ENCODE measurements at places on chromosomes 3 and 15.

GRCh38 chr15:69417581-69417980 is 3.4 kb downstream of the KIF23 start:
- no peak for DNase-seq

DNA sequence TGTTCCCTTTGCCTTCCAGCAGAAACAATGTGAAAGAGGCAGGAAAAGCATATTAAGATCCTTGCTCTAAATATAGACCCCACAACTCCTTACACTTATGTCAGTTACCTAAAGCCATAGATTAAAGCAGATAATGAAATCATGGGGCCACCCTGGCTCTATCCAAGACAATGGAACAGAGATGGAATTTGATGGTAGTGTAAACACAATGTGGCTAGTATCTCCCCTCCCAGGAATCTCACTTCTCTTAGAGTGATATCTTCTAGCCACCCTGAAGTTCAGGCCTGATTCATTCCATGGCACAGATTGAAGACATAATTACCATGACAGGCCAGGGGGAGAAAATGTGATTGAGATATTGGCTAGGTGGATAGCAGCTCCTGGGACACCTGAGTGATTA is 32.6 kb downstream of the GALNT15 start:
- no peak for DNase-seq

DNA sequence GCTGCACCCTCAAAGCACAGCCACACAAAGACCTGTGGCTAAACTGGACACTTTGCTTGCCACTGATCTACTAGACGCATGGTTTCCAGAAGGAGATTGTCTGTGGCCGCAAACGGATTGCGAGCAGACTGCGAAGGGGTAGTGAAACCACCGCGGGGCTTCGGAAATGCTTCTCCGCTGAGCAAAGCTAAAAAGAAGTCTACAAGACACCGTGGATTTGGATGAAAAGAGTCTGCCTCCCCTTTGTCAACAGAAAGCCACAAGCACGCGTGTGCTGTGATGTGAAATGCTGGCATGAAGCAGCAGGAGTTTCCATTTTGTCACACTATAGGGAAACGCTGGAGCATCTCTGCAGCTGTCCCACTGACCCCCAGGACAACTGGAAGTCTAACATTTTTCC is 63.0 kb downstream of the TMEM44 start:
- DNase-seq: no peak

- no peak for DNase-seq
These were observed 10.5 kb downstream of the BNIP2 start for GRCh38 chr15:59678620-59679019.

GRCh38 chr3:146241523-146242240 is 9.2 kb downstream of the PLSCR4 start:
- no peak for DNase-seq

DNA sequence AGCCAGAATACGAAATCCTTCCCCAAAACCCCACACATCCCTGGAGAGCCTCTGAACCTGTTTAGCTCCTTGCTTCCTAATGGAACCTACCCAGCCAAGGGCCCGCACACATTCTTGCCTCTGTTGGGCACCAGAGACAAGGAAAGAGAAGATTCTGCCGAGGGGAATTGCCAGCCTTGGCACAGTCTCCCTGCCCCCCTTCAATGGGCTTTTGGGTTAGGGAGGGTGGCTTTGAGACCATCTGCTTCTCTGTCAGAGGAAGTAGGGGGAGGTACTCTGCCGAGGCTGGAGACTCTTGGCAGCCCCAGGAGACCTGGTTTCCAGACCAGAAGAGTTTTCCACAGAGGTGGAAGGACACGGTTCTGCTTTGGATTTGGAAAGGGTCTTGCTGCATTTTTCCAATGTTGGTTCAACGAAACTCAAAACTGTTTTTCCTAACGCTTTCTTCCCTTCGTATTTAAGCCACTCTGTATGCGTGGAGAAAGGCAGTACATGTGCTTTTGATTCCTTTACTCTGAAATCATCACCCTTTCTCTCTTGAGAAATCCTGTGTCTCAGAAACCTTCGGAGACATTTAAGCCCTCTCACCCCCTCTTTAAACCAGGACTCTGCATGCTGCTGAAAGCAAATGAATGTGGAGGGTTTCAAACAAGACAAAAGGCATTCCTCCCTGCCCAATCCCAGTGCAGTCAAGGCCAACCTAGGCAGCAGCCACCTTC is 78.8 kb upstream of the PRR23C start:
- no peak for DNase-seq

- DNase-seq: no peak
These were observed 22.4 kb downstream of the MAP6D1 start for GRCh38 chr3:183802989-183803388.

DNA sequence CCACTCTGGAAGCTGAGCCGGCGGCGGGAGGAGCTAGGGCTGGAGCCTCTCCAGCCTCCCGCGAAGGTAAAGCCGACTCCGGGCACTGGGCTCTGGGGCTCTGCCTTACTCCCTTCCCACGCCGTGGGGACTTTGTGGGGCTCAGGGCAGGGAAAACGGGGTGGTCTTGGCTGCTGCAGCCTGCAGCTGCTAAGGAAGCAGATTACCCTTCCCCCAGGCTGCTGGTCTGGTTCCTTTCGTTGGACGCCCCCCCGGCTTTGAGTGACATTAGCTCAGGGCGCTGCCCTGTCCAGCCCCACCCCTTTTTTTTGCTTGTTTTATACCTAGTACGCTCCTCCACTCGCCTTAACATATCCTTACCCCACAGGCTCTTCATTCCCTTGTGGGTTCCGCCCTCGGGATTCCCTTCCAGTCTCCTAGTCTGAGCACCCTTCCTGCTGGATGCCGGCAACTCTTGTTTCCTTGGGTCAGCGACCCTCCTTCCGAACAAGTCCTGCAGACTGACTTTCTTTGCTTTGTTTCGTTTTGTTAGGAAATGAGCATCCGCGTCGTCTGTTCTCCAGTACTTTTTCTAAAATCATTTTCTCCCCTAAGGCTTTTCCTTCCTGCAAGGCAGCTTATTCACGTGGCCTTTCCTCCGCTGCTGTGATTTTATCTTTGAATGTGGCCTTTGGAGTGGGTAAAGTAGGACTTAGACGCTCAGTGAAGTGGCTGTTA is 551 bp downstream of the DNAJC13 start:
- DNase-seq: peak; percentile 39

DNA sequence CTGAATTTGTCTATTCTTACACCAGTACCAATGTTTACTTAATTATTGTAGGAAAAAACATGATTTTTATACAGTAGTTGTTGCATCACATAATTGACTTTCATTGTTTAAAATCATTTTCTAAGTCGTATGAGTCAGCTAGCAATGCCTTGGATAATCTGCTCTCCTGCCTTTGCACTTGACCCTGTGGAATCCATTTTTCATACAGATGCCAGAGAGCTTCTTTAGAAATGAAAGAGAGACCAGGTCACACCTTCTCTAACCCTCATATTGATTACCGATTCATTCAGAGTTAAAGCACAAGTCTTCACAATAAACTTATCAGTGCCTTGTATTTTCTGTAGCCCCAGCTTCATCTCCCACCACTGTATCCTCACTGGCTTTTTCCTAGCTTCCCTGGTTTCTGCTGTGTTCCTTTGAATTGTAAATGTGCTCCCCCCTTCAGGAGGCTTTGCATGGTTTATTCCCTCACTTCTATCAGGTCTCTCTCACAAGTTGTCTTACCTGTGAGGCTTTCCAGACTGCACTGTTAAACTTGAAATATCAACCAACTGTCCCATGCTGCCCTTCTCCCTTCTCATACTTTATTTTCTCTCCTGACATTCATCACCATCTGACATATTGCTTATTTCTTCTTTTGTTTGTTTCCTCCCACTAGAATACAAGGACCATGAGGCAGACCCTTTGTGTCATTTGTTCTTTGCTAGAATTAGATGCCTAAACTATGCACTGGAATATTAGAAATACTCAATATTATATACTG is 662.0 kb upstream of the GBE1 start:
- no peak for DNase-seq

DNA sequence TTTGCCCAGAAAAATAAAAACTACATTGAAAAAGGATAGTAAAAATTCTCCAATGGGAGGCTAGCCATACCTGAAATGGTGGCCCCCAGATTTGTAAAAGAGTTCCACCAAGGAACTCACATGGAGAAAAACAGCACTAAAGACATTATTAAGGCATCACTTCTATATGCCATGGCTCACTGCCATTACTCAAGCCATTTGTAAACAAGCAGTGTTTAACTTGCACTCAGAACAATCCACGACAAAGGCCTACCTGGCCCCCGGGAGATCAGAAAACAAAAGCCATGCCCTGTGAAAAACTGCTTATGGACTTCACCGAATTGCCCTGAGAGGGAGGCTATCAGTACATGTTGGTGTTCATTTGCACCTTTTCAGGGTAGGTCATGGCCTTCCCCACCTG is 19.6 kb downstream of the CCR8 start:
- no peak for DNase-seq

GRCh38 chr3:131053043-131053859 is 26.6 kb downstream of the NEK11 start:
- no peak for DNase-seq

GRCh38 chr3:107065094-107065861 is 312.0 kb upstream of the CCDC54 start:
- no peak for DNase-seq

DNA sequence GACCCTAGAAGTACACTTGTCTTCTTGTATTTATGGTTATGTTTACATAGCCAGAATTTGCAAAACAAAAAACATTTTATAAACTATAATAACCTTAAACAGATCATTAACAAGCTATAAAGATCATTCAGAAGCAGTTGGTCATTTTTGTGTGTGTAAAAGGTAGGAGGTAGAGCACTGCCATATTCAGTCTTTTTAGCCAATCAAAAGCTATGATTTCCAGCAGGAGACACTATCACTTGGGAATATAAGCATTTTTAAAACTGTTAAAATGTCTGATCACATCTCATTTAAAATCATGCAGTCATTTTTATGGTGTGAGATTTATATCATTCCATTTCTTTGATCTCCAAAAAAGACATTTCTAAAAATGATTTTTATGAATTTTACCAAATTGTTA is 42.6 kb upstream of the ATP2C1 start:
- DNase-seq: no peak

DNA sequence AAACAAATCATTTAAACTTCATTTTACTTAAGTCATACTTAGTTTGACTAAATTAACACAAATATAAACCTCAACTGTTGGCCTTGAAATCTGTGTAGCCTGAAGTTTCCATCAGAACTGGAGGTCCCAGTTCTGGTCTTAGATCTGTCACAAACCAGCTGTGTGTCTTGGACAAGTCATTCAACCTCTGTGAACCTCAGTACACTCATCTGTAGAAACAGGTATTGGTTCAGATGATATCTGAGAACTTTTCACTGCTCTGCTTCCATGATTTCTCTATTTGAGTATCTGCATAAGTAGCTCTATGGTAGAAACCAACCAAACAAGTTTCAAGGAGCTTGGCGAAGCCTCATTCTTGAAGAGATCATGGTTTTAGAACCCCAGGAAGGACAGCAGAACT is 60.4 kb upstream of the SLC2A2 start:
- no peak for DNase-seq

- no peak for DNase-seq
These were observed 28.6 kb downstream of the TRAK1 start for GRCh38 chr3:42119561-42120355.

DNA sequence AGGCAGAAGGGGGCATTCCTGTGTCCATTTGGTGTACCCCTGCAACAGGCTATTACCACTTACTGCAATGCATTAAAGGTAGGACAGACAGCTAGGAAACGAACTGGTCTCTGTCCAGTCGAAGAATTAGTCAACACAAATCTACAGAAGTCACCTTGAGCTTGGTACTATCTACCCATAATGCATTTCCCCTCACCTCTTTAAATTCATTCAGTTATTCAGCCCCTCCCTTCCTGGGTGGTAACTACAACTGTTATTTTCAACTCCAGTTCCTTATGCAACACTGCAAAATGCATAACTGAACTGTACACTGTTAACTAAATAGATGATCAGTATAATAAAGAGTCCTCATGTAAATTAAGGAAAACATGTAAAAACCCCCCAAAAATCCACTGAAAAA is 77.6 kb downstream of the MAGI1 start:
- DNase-seq: no peak

All from stimulated activated CD4-positive, alpha-beta T cell treated with anti-CD3 and anti-CD28 coated beads, Interleukin-12 subunit alpha, Interleukin-12 subunit beta, amount 100 ng/mL, for 24 hours (primary cell).